ENCODE measurements at places on chromosomes 5 and 9.

DNA sequence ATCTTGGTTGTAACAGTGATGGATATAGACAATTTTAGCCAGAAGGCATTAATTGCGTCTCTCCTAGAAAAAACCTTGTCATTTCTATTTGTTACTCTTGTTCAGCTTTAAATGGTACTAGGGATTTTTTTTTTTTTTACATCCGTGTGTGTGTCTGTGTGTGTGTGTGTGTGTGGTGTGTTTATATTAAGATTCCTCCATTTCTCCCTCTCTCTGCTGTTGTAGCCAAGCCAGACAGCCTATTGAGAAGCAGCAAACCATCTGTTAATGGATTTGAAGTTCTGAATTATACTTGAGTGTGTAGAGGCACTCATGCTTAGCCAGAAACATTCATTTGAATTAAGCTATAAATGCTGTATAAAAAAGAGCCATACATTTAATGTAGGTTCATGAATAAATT, 72.3 kb downstream of the SLF1 start:
- peak; percentile 12 for DNase-seq

- DNase-seq = no peak
Measured at GRCh38 chr9:136231478-136232297, 13.9 kb downstream of the QSOX2 start.

DNA sequence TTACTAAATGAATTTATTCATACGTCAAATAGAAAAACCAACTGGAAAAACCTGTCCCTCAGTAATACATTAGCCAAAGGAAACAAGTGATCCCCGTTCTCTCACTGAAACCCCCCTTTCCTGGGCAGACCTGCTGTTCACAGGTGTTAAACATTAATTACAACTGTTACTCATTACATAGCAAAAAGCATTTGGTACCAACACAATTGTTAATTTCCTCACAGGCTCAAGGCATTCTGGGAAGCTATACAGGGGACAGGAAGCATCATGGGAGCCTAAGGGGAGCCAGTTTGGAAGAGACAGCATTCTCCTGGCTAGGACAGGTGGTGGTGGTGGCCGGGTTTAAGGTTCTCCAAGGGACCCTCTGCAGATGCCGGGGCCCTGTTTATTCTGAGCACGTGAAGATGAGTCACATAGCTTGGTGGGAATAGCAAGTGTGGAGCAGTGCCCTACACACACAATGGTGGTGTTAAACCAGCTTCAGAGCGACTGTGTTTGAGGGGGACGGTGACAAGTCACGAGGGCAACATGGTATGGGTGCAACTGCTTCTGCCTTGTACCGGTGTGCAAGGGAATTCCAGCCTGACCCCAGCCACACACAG, 62.6 kb upstream of the SLC25A51 start:
- DNase-seq = no peak

- DNase-seq = peak; percentile 90
Measured at GRCh38 chr9:88818495-88819201, 172.6 kb upstream of the S1PR3 start.

DNA sequence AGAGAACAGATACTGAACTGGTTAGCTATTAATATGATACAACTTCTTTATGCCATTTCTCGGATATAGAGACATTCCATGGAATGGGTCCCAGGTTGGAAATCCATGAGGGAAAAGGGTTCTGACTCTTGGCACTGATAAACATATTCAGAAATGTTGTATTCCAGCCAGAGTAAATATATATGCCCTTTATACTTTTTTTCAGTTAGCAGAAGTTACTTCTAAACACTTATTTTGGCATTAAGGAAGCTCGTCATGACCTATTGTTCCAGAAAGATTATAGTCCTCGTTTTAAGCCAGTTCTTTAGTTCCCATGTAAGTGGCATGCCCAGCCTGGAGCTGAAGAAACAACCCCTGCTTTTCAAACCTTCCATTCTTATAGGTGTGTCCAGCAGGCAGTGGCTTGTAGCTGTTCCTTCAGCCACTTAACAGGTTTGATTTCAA, 181.6 kb downstream of the CD180 start:
- DNase-seq = no peak

GRCh38 chr5:7186818-7187217, 209.1 kb upstream of the ADCY2 start:
- DNase-seq = no peak

All from fibroblast of upper back skin (primary cell).